ENCODE measurements at places on chromosomes 7 and 10. TPM values are rescaled to one million over a fixed set of nuclear protein-coding genes. Genes with fewer than 3 reads are reported as not detected.

Gene IL6
- 4.9 TPM for total RNA-seq

Gene EN2
- total RNA-seq = not detected

Gene NPFFR1
- not detected for total RNA-seq

Gene MSMB
- total RNA-seq = not detected
